Suppressor macrophage (primary cell): ENCODE measurements at places on chromosomes 2 and 18.

GRCh38 chr2:231535961-231536360 is 5.7 kb upstream of the NMUR1 start:
- no peak for DNase-seq

DNA sequence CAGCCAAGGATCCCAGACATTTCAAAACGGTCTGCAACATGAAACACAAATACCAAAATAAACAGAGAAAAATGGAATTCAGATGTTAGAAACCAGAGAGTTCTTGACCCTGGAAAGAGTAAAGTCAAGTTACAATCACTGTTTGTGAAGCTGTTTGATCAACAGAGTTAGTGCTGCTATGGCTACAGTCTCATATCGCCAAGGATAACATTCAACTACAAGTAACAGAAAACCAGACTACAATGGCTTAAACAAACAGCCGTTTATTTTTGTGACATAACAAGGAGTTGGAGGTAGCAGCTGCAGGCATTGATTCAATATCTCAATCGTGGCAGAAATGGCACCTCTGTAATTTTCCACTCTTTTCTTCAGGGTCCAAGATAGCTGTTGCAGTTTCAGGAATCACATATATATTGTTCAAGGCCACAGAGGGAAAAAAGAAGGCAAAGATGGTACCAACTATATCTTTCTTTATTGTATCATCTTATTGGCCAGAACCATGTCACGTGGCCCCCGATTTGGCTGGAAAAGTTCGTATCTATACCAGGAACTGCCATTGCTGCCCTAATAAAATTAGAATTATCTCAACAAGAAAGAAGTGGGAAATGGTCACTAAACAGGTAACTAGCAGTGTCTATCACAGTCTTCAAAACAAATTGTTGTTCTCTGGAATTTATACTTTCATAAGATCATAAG is 17.7 kb upstream of the HNRNPLL start:
- no peak for DNase-seq

- DNase-seq, result no peak
These were observed 46.6 kb downstream of the THUMPD2 start for GRCh38 chr2:39732482-39732881.

DNA sequence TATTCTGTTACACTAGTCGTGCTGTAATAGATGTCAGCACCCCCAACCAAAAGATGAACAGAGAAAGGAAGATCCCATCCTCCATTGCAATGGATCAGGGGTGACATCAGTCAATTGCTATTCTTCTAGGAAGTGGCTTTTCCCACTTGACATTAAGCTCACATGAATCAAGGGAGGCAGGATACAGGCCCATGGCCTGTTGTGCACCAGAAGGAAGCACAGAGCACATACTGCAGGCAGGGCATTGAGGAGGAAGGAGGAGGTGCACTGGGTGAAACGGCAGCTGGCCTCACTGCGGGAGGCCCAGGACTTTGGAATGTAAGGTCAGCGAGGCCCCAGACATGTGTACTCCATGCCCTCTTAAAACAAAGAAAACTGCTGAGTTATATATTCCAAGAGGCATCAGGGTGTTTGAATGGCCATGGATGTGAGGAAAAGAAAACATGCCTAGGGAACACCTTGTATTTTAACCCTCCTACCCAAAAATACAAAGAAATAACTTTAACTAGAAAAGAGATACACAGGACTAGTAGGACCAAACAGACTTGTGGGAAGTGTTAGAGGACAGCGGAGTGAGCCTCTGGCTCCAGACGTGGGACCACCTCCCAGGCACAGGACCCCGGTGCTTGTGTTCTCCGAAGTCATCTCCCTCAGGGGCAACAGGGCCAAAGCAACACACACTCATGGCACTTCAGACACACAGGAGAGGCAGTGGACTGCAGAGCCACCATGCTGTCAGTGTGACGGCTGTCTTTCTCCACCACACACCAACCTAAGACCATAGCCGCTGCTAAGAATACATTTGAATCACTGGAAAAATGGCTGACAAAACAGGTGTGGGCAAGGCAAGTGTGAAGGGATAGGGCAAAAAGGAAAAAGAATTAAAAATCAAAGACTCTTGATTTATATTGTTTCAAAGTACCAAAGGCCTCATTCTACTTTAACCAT is 51.4 kb upstream of the RIOK3 start:
- no peak for DNase-seq

- no peak for DNase-seq
These were observed 315.4 kb downstream of the CDH7 start for GRCh38 chr18:66066191-66066590.

DNA sequence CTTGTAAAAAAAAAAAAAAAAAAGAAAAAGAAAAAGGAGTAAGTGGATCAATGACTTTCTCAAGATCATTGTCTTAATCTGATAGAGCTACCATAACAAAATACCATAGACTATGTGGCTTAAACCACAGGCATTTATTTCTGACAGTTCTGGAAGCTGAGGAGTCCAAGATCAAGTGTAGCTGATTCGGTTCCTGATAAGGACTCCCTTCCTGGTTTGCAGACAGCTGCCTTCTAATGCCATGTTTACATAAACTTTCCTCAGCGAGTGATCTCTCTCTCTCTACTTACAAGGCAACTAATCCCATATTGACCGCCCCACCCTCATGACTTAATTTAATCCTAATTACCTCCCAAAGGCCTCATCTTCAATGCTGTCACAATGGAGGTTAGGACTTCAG is 36.5 kb upstream of the SIX2 start:
- DNase-seq, result no peak

GRCh38 chr2:149903626-149904025 is 316.1 kb upstream of the MMADHC start:
- no peak for DNase-seq

DNA sequence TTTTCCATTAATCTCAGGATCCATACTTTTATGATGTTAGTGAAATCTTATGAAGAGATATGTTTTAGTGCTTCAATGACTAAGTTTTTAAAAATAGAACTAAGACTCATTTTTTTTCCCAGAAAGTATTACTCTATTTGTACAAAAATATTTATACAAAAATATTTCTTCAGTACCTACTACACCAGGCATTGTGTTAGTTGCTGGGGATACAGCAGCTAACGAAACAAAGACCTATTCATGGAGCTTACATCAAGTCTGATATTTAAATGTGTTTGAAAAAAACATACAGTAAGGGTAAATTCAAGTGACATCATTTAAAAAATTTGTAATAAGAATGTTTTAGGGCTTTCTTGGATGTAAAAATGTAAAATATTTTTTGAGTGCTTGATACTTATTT is 11.6 kb downstream of the VAPA start:
- DNase-seq, result no peak

DNA sequence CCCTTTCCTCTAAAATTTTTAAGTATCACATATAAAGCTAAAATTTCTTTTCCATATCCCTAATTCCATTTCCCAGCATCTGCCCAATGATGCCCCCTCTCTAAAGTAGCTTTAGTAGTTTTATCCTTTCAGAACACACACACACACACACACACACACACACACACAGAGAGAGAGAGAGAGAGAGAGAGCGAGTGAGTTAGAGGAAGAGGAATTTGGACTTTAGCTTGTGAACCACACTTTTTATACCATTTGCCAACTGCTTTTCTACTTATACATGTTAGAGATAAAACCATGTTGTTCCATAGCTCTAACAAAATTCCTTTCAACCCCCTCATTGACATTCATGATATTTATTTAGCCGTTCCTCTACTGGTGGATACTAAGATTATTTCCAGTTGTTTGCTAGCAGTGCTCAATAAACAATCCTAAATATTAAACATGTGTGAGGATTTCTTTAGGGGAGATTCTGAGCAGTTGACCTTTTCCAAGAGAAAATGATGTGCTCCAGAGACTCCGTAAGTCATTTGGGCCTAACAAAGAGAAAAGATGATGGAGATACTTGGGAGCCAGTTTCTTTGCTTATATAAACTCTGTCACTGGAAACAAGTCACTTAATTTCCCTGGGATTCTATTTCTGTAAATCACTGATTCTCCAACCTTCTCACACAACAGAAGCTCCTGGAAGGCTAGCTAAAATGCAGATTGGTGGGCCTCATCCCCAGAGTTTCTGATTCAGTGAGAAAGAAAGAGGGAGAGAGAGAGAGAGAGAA is 229.7 kb upstream of the SP5 start:
- no peak for DNase-seq

- no peak for DNase-seq
These were observed 594 bp downstream of the RAD51AP2 start for GRCh38 chr2:17517481-17518211.

DNA sequence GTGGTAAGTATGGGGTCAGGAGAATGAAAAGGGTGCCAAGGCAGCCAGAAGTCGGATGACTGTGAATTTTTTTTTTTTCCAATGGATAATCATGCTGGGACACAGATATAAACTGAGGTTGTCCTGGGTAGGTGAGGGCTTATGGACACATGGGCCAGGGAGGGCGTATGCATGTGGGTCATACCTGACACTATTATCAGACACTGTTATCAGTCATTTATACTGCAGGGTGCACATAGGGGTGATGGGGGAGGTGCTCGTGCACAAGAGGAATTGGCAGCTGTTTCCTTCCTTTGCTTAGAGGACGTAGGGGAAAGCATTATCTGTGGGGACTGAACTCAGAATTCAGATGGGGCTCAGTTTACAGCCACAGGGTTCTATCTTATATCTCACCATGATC is 10.1 kb downstream of the CTIF start:
- DNase-seq, result no peak

GRCh38 chr2:237643582-237644380 is 16.4 kb downstream of the LRRFIP1 start:
- no peak for DNase-seq

DNA sequence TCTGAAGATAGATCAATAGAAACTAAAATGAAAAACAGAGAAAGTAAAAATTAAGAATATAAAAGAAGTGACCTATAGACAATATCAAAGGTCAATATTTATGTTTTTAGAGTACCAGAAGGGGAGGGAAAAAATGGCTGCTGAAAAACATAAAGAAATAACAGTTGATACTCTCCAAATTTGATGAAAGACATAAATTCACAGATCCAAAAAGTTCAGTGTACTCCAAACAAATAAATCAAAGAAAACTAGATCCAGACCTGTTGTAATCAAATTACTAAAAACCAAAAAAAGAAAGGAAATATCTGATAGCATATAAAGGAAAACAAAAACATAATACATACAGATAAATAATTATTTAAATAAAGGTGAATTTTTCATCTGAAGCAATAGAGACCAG is 1689.1 kb upstream of the TMEFF2 start:
- no peak for DNase-seq

GRCh38 chr2:99613980-99614379 is 124.2 kb upstream of the REV1 start:
- DNase-seq, result no peak

GRCh38 chr2:233780771-233781170 is 2.6 kb downstream of the MROH2A start:
- DNase-seq, result no peak

GRCh38 chr2:216787851-216788540 is 71.9 kb downstream of the TNP1 start:
- no peak for DNase-seq

DNA sequence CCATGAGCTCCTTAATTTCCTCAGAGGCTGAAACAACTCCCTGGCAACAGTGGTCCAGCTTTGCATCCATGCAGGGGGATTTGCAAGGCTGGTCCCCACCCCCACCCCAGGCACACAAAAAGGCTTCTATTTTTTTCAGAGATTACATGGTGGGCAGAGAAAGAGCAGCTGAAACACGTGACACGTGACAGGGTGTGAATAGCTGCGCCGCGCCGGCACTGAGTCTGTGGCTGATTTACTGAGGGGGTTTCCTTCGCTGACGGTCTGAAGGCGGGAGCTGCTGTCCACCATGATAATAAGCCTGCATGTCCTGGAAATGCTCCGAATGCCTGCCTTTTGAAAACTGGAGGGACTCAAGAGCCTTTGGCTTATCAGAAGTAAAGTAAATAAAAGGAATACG is 50.7 kb upstream of the APCDD1 start:
- no peak for DNase-seq

GRCh38 chr18:62262061-62262460 is 63.0 kb upstream of the TNFRSF11A start:
- no peak for DNase-seq

- DNase-seq, result no peak
These were observed 158.3 kb downstream of the GULP1 start for GRCh38 chr2:188449971-188450370.

- DNase-seq, result no peak
These were observed 14.6 kb upstream of the NPPC start for GRCh38 chr2:231940795-231941194.

DNA sequence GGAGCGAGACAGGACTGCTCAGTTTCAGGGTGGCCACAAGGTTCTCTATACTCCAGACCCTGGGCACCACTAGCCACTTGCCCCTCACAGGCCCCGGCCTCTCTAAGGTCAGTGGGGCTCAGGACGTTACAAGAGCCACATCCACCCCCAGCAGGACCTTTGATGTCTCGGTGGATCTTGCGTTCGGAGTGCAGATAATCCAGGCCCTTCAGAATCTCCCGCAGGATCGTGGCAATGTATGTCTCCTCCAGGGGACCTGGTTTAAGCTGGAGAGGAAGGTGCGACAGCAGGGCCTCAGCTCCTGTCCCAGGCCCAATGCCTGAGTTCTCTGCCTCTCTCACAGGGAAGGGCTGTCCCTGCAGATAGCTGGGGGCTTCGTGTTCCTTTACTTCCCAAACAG is 8.4 kb downstream of the STK25 start:
- no peak for DNase-seq

DNA sequence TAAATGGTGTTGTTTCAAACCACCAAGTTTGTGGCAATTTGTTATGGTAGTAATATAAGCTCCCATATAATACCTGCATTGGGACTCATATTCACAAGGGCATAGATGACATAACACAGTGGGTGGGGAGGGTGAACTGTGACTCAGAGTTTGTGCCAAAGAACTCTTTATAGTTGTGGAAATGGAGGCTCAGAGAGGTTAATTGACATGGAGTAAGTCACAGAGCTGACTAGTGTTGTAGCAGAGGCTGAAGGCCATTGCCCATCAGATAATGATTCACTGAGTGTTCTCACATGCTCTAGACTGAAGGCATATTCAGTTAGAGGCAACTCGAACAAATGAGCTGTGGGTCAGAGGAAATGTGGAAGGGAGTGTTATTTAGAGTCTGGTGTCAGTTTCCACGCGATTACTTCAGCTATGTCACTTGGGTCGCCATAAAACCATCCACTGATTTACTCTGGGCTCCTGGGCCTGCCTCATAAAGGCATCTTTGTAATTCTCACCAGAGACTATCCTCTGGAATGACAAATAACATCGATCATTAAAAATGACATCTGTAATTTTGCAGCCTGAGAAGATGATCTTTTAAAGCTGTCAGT is 264.7 kb downstream of the CCDC85A start:
- no peak for DNase-seq
